ENCODE measurements at places on chromosomes 13 and 19. TPM values are rescaled to one million over a fixed set of nuclear protein-coding genes. Genes with fewer than 3 reads are reported as not detected.

The DENND1C gene
- polyA plus RNA-seq, result 2.2 TPM

The LRP3 gene
- 130 TPM for polyA plus RNA-seq

The NEK5 gene
- polyA plus RNA-seq, result 7.6 TPM

The FAM83E gene
- polyA plus RNA-seq, result 0.13 TPM

The EMP3 gene
- polyA plus RNA-seq, result 29.7 TPM

The DOCK6 gene
- 51.8 TPM for polyA plus RNA-seq

All from spinal cord (tissue), 10 donors.